ENCODE measurements at places on chromosomes 12 and 14. TPM values are rescaled to one million over a fixed set of nuclear protein-coding genes. Genes with fewer than 3 reads are reported as not detected.

Gene WDHD1
- total RNA-seq, result 4.9 TPM

DNA sequence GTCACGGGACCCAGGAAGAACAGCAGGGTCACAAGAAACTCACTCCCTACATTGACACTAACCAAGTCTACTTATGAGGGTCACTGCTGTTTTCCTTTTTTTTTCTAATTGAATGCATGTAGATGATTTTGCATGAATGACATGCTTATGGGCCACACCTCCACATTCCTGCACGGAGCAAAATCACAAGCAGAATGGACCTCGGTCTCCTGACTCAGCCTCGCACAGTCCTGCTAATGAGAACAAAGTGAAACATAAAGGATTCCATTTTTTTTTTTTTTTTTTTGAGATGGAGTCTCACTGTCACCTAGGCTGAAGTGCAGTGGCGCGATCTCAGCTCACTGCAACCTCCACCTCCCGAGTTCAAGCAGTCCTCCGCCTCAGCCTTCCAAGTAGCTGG lies 12.3 kb downstream of the SCARB1 start:
- no peak for DNase-seq
- no peak overlapping the region for H3K4me3 ChIP-seq
- H3K27me3 ChIP-seq, result no peaks in the 10 kb centered on the region
- H3K36me3 ChIP-seq, result no peaks in the 10 kb centered on the region
- no peaks in the 10 kb centered on the region for H3K4me1 ChIP-seq
- no peak overlapping the region for H3K27ac ChIP-seq

- no peaks in the 10 kb centered on the region for H3K27me3 ChIP-seq
- H3K36me3 ChIP-seq, result no peaks in the 10 kb centered on the region
- no peak overlapping the region for H3K27ac ChIP-seq
Measured at GRCh38 chr12:26273811-26274210, 78.4 kb downstream of the SSPN start.

DNA sequence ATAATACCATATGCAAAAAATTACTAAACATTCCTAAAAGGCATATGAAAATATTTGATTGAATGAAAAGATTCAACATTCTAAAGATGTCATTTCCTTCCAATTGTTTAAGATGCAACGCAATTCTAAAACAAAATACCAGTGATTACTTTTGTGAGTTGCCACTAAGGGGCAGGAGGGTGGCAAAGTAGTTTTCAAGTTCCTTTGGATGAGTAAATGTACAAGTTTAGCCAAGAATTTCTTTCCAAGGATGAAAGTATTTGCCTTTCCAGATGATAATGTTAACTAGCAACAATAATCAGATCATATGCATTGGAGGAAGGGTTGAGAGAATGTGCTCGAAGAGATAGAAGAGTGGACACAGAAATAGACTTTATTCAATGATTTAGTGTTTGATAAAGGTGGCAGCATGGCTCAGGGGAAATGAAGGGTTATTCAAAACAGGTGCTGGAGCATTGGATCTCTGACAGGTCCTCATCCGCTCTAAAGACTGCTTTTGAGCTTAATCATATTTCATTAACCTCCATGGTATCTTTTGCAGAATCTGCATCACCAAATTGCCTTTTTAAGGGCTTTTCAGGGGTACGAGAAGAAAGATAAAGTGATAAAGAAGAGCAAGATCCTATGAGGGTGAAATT lies 678.5 kb upstream of the TBX3 start:
- H3K4me1 ChIP-seq, result no peaks in the 10 kb centered on the region
- H3K27ac ChIP-seq, result no peak overlapping the region
- no peaks in the 10 kb centered on the region for H3K27me3 ChIP-seq
- H3K36me3 ChIP-seq, result no peaks in the 10 kb centered on the region
- no peak overlapping the region for H3K4me3 ChIP-seq

- no peak overlapping the region for H3K27ac ChIP-seq
- no peak overlapping the region for H3K4me3 ChIP-seq
- no peaks in the 10 kb centered on the region for H3K36me3 ChIP-seq
- H3K4me1 ChIP-seq, result no peaks in the 10 kb centered on the region
- H3K27me3 ChIP-seq, result no peaks in the 10 kb centered on the region
Measured at GRCh38 chr14:42378274-42378673, 771.6 kb downstream of the LRFN5 start.

All from T-cell (primary cell).